ENCODE measurements at places on chromosomes 1 and 21. TPM values are rescaled to one million over a fixed set of nuclear protein-coding genes. Genes with fewer than 3 reads are reported as not detected.

DNA sequence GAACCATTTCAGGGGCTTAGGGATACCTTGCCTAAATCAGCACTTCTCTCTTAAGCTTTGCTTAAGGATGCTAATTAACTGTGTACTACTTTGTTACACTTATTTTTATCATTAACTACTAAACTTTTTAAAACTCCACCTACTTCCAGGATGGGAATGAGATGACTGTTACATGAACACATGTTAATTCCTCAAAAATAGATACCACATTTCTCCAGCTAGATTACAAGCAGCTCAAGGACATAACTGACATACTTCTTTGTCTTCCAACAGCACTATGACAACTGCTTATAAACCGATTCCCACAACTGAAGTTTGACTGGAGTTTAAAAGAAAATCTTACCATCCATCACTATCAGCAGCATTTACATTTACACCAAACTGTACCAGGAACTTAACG is 53.7 kb downstream of the TP53BP2 start:
- peaks cover 15% of the 10 kb centered on the region for H3K36me3 ChIP-seq
- DNase-seq = no peak
- no peaks in the 10 kb centered on the region for H3K27me3 ChIP-seq
- H3K4me3 ChIP-seq = no peak overlapping the region
- H3K27ac ChIP-seq = no peak overlapping the region

DNA sequence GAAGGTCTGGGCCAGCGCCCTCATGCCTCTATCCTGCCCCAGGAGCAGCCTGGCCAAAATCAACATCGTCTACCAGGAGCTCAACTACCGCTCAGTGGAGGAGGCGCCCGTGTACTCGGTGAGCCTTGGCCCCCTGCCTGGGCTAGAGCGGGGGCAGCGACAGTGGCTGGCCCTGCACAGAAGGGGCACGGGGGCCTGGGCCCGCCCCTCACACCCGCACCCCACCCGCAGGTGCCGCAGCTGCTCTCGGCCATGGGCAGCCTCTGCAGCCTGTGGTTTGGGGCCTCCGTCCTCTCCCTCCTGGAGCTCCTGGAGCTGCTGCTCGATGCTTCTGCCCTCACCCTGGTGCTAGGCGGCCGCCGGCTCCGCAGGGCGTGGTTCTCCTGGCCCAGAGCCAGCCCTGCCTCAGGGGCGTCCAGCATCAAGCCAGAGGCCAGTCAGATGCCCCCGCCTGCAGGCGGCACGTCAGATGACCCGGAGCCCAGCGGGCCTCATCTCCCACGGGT is 10.8 kb downstream of the SCNN1D start:
- H3K4me1 ChIP-seq = no peaks in the 10 kb centered on the region
- no peak overlapping the region for H3K27ac ChIP-seq
- H3K36me3 ChIP-seq = no peaks in the 10 kb centered on the region
- H3K27me3 ChIP-seq = no peaks in the 10 kb centered on the region

DNA sequence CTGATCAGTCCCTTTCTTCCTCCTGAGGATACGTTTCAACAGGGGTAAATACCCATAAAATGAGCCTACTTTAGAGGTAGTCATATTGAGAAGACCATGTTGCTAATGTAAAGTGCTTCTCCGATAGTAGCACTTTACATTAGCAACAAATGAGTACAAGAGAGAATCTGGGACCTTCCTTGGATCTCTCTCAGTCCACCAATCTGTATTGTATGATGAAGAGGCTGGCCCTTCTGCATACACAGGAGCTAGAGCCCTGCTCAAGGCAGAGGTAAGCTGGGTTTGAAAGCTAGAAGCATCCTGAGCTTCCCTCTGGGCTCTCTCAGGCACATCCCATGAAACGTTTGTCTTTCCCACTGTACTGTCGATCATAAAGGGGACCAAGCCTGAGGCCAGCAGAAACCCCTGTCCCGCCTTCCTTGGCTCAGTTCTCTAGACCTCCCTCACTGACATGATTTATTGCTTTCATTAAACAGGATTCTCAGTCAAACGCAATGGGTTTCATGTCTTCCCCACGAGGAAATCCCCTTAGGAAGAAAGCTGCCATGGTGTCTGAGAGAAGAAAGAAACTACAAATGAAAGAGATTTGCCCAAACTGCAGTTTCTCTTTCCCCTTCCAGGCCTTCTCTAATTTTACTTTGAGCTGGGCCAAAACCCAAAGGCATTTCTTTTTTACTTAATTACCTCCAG is 62.8 kb upstream of the BCAR3 start:
- no peak overlapping the region for H3K4me3 ChIP-seq
- H3K4me1 ChIP-seq = no peaks in the 10 kb centered on the region
- no peaks in the 10 kb centered on the region for H3K27me3 ChIP-seq
- no peaks in the 10 kb centered on the region for H3K36me3 ChIP-seq

DNA sequence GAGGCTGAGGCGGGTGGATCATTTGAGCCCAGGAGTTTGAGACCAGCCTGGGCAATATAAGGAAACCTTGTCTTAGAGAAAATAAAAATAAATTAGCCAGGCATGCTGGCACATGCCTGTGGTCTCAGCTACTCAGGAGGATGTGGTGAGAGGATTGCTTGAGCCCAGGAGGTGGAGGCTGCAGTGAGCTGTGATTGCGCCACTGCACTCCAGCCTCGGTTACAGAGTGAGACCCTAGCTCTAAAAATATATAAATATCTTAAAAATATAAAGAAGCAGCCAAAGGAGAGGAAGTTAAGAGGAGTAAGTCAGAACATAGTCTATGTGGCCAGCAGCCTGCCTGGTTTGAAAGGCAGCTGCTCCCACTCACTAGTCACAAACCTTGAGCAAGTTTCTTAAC is 4.5 kb upstream of the IL10RB start:
- no peak for DNase-seq
- H3K27ac ChIP-seq = no peak overlapping the region
- H3K4me1 ChIP-seq = peaks cover 30% of the 10 kb centered on the region
- peaks cover 6% of the 10 kb centered on the region for H3K36me3 ChIP-seq
- no peaks in the 10 kb centered on the region for H3K27me3 ChIP-seq

DNA sequence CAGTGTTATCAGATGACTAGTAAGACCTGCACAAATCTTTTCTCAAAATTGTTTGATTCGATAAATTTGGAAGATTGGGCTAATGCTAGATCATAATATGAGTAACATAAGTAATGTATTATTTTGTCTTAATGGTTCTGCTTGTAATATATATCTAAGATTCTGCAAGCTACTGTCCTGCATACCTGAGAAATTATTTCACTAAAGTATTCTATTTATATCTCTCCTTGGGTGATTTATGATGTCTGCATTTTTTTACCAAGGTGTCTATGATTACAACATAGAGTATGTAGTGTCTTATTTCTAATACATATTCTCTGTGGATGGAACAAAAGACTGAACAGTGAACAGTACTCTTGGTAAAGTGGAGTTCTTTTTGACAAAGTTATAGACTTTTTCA is 166.6 kb downstream of the CLEC20A start:
- H3K27ac ChIP-seq = no peak overlapping the region
- no peak overlapping the region for H3K4me3 ChIP-seq
- H3K36me3 ChIP-seq = no peaks in the 10 kb centered on the region
- no peak for DNase-seq

GRCh38 chr21:45747802-45748445 is 104.4 kb downstream of the PCBP3 start:
- H3K36me3 ChIP-seq = no peaks in the 10 kb centered on the region
- H3K27ac ChIP-seq = no peak overlapping the region
- H3K27me3 ChIP-seq = no peaks in the 10 kb centered on the region
- H3K4me3 ChIP-seq = no peak overlapping the region
- DNase-seq = no peak
- no peaks in the 10 kb centered on the region for H3K4me1 ChIP-seq

GRCh38 chr1:169091480-169091941 is 15.0 kb upstream of the ATP1B1 start:
- no peak overlapping the region for H3K4me3 ChIP-seq
- H3K4me1 ChIP-seq = peaks cover 6% of the 10 kb centered on the region
- H3K27me3 ChIP-seq = no peaks in the 10 kb centered on the region
- H3K27ac ChIP-seq = no peak overlapping the region
- no peak for DNase-seq

- no peak for DNase-seq
- H3K27me3 ChIP-seq = no peaks in the 10 kb centered on the region
- H3K36me3 ChIP-seq = no peaks in the 10 kb centered on the region
- no peak overlapping the region for H3K4me3 ChIP-seq
Observed at GRCh38 chr21:8997011-8997440, 1524.4 kb upstream of the TPTE start.

The NRDC gene
- total RNA-seq = 122 TPM

The PODN gene
- total RNA-seq = not detected

The SEC22B gene
- total RNA-seq = 28.1 TPM

The GBP7 gene
- not detected for total RNA-seq

The CLCNKA gene
- total RNA-seq = not detected
